Cardiac fibroblast (primary cell): ENCODE measurements at places on chromosomes 7 and 10.

GRCh38 chr7:75945297-75946168 is 30.6 kb downstream of the POR start:
- DNase-seq: peak; percentile 52

DNA sequence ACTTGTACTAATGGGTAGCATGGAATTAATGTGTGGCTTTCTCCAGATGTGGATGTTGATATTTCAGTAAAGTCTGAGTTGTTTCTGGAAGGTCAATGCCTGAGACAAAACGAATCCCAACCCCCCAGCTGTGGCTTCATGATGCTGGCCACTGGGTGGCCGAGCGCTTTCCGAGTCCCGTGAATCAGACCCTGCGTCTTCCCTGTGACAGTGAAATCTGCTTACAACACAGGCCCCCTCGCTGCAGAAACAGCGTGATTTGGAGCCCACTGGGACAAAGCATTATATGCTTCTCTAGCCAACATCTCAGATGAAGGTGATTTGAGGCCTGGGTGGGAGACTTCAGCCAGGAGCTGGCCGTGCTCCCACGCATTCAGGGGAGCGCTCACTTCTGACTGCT is 124.7 kb downstream of the WDR37 start:
- no peak for DNase-seq

DNA sequence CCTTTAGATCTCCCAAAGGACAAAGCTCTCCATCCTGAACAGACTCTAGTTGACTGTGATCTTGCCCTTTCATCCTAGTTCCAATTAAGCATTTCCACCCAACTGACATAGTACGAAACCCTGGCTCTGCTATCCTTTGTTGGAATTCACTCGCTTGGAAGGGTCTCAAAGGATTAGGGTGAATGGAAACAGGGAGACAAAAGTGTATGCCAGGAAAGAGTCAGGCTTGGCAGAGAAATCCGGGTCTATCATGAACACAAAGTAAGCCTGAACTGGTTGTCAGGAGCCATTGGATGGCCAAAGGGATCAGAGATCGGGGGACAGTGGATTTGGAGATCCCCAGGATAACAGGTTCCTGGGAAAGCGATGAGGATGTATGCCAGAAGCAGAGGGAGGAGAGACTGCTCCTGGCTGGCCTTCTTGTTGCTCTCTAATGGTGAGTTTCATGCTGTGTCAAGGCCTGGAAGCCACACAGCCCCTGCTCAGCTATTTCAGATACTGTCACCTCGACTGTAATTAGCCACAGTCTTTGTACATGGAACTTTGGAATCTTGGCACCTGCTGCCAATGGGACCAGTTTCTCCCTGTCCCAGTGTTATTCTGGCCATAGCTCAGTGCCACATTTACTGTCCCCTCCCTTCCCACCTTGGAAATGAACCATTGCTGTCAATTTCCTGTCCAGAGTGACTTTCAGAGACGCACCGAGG is 1168.7 kb upstream of the AUTS2 start:
- no peak for DNase-seq

DNA sequence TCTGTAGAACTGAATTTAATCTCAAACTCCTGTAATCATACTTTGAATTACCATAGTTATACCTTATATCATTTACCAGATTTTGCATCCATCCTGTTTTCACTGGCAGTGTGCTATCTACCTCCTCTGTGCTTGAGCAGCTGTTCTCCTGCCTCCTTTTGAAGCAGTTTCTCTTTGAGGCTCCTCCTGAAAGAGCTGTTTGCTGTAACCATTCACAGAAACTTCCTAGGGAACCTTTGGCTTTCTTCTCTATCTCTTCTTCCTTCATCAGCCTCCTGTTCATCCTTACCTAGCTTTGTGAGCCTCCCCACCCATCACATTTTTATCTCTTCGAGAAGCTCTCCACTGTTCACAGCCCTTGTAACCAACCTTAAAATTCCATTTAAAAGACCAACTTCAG is 108.2 kb downstream of the AASS start:
- DNase-seq: no peak

- DNase-seq: no peak
Observed at GRCh38 chr10:126157189-126157588, 231.1 kb downstream of the ADAM12 start.

DNA sequence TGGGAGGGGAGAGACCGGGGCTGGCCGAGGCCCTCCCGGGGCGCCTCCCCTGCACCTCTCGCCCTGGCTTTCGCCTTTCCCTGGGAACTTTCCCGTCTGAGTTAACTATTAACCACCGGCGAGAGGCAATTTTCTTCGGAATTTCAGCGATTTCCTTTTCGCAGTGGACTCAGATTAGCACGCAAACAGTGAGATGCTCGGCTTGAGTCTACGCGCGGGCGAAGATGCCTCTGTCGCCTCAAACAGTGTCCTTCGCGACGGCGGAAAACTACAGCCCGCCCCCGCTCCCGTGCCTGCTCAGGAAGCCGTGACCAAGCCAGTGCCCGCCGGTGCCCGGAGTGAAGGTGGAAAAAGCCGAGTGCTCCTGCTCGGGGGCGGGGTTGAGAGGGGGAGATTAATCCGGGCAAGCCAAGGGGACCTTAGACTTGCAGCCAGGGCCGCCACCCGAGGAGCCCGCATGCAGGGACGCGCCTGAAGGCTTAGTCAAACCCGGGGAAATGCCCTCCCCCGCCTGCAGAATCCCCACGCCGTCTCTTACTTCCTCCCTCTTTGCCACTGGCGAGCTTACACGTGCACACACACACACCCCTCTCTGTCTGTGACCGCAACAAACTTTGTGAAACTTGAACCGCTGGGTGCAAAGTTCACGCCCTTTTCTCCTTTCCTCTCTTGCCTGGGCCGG is 14.5 kb upstream of the PAX2 start:
- peak; percentile 31 for DNase-seq

GRCh38 chr7:131803816-131804215 is 247.4 kb upstream of the PODXL start:
- no peak for DNase-seq

GRCh38 chr10:124626759-124627380 is 117.3 kb downstream of the FAM53B start:
- DNase-seq: no peak

DNA sequence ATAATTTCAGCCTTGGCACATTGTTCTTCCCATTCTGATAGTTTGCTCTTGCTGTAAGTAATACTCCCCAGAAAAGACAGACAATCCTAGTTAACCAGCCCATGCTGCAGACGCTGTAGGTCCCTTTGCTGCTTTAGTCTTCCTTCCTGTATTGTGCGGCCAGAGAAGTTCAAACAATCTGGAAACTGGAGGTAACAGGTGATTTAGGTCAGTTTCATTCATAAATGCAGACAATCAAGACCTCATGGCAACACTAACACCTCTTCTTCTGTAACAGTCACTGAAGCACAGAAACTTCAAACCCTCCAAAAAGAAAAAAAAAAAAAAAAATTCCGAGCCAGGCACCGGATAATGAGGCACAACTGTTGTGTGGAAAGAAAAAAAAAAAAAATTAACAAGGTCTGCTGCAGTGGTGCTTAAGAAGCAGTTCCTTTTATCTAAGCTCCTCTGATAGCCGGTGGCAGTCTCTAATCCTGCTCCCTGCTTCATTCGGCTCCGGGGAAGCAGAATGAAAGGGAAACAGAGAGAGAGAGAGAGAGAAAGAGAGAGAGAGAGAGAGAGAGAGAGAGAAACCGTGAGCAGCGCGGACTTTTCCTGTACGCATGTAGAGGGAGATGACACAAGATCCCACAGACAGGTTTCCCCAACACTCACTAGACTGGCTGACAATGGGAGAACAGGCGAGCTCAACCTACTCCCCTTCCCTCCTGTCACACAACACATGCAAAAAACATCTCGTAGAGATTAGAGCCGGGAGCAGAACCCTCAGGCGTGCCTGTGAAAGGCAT is at the start of gene SEMA3A:
Gene SEMA3A, minus strand, starts transcription at position 306 of the 788 bp plus-strand sequence. Its CDS starts 203 bp downstream, at position 103.
- peak; percentile 80 for DNase-seq

GRCh38 chr7:108463613-108464012 is 7.4 kb upstream of the NRCAM start:
- no peak for DNase-seq

GRCh38 chr10:68756766-68757165 is 35.7 kb downstream of the CCAR1 start:
- DNase-seq: no peak

DNA sequence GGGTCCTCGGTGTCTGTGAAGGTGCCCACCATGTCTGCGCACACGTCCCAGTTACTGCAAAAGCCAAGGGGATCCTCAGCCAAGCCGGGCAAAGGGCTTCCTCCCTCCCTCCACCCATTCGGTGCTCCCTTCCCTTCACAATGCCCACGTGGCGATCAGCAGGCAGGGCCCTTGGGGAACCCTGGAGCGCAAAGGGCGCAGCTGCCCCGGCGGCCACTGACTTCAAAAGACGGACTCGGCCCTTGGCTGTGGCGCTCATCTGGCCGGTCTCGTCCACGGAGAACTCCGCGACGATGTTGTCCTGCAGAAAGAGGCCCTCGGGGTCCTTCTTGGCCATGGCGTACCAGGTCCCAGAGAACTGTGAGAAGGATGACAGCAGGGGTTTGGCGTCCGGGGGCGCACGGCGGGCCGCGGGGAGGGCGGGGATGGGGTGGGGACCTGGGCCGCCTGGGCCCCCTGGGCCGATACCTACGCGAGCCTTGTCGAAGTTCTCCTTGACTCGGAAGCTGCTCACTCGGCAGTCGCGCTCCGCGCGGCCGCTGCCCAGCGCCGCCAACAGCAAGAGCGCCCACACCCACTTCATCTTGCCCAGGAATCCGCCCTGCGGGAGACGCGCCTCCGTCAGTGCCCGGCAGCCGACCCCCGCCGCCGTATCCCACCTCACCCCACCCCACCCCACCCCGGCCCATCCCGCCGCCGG is 439 bp downstream of the RBP4 start:
- DNase-seq: peak; percentile 52

GRCh38 chr7:17706734-17707133 is 233.6 kb downstream of the SNX13 start:
- DNase-seq: peak; percentile 85

GRCh38 chr10:69459101-69459790 is 8.0 kb downstream of the TSPAN15 start:
- no peak for DNase-seq

DNA sequence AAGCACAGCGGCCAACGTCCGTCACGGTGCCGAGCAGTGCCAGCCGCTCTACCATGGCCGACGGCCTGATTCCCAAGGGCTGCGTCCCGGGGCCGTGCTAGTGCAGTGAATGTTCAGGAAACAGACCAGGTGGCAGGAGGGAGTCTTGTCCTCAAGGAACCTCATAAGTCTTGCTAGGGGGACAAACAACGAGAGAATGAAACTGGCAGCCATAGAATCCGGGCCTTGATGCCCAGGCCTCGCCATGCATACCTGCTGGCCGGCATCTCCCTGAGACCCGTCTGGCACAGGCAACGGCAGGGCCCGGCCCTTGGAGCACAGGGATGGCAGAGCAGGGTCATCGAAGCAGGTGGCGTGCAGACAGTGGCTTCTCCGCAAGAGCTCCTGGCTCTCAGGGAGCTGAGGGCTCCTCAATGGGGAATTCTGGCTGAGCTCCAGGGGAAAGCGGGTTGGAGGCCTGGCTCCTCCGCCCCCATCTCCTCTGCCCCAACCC is 58.8 kb downstream of the DIP2C start:
- no peak for DNase-seq

DNA sequence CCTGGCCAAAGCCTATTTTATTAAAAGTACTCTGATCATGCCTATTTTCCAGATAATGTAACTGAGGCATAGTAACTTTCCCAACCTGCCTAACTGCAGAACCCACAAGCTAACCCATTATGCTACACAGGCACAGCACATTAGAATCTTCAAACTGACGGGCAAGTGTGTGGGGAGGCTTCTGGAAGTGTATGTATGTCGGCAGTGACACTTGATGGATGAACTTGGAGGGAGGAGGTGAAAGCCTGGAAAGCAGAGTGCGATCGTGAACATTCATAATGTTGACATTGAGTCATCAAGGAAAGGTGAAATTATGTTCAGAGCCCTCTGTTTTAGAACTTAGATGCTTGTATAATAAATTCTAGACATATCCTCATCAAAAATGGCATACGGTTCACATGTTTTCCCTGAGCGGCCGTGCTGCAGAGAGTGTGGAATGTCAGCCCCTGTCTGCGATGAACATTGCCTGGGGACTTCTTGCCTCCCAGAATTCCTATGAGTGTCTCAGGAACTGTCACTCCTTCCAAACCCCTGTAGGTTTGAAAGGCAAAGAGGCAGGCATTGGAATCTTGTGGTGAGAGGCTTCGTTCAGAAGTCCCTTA is 102.4 kb downstream of the SLIT1 start:
- DNase-seq: no peak

GRCh38 chr7:111198255-111198654 is 107.3 kb downstream of the LRRN3 start:
- peak; percentile 98 for DNase-seq

- DNase-seq: peak; percentile 68
Observed at GRCh38 chr7:147406521-147407135, 1183.9 kb upstream of the C7orf33 start.

DNA sequence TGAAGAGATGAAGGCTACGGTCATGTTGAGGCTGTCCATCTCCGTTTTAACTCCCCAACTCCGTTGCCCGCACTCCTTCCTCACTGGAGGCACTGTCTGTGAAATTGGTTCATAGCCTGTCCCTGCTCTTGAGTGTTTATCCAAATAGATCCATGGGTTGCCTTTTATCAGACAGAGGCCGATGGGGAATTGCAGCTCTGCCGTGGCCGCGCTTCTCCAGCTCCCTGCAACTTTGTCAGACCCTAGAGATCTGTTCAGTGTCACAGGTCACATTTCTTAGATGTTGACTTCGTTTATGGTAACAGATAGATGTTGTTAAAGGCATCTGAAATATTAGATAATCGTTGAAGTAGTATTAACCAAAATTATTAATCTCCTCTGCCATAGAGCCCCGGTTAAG is 14.7 kb downstream of the PPP2R2D start:
- no peak for DNase-seq

DNA sequence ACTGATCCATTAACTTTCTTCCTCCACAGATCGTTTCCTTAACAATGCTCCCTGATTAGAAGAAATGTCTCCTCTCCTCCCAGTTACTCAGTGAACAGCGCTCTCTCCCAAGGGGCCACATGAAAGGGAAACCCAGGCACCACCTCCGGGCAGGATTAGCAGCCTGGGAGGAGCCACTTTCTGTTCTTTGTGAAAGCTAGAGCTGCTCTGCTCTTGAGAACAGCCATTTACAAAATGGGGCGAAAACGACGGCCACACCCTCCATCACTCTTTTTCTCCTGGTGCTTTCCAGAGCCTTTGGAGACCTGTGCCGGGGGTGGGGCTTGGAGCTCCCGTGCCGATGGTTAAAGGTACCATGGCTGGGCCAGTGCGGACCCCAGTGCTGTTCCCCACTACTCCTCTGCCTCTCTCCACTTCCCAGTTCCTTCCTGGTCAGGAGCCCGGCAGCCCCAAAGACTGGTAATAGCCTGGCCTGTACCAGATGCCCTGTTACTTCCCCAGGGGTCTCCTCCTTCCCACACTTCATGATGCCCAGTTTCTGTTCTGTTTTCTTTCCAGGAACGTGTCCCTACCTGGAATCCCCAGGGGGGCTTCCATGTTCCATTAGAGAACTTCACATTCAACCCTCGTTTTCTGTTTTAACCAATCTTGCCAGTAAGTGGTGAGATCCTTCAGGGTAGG is 402.9 kb upstream of the GALNT17 start:
- no peak for DNase-seq

DNA sequence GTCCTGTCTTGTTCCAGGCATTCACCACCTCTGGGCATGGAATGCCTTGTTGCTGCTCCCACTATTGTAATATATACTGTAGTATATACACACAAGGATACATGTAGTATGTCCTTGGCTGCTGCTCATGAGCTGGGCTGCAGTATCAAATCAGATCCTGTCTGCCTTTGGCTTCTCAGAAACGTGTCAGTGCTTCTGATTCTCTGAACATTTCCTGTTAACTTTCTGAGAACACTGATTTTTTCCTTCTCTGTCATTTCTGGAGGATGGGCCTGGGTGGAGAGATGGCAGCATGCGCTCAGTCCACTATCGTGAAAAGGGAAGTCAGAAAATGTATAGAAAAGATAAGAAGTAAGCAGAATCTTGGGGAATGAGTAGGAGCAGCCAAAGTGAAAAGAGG is 12.2 kb downstream of the SFTPA2 start:
- no peak for DNase-seq
